ENCODE measurements at places on chromosomes 5 and 9.

- DNase-seq = no peak
These were observed 507.4 kb downstream of the KDM4C start for GRCh38 chr9:7265181-7265580.

GRCh38 chr9:111628411-111628810 is 2.7 kb upstream of the DNAJC25 start:
- no peak for DNase-seq

DNA sequence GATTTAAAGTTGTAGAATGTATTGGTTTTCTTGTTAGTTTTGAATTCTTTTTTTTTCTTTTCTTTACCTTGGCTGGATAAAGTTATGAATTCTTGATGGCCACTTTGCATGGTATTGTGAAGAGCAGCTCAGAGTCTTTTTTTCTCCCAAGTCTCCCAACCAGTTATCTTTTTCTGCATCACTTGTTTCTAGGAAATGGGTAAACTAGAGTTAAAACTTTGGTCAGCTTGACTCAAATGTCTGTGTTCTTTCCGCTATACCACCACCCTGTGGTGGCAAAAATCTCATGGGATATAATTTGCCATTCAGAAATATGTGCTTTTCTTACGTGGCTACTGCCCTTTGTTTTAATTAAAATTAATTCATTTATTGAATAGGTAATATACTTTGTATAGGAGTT is 113.2 kb downstream of the UNC13B start:
- no peak for DNase-seq

- no peak for DNase-seq
These were observed 1.6 kb downstream of the ANXA6 start for GRCh38 chr5:151155775-151156506.

GRCh38 chr9:26228273-26228672 is 550.0 kb upstream of the TUSC1 start:
- DNase-seq = no peak

DNA sequence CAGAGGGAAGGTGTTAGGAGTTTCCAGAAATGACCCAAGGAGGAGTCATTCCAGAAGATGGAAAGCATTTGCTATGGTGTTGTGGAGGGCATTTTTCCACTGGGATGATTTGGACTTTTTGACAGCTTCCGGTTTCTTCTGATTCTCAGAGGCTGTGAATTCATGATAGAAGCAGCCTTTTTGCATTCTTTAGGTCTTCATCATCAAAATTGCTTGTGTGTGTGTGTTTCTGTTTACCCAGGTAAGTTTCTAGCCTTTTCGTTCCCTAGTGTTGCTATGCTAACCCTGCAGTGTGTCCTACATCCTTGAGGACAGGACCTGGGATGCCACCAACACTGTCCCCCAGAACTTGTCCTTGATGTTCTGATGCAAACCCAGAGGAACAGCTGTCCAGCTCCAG is 19.6 kb downstream of the IRX1 start:
- DNase-seq = no peak
